ENCODE measurements at places on chromosomes 16 and 17.

- peak; percentile 91 for DNase-seq
Measured at GRCh38 chr17:45235416-45236281, 14.0 kb downstream of the FMNL1 start.

DNA sequence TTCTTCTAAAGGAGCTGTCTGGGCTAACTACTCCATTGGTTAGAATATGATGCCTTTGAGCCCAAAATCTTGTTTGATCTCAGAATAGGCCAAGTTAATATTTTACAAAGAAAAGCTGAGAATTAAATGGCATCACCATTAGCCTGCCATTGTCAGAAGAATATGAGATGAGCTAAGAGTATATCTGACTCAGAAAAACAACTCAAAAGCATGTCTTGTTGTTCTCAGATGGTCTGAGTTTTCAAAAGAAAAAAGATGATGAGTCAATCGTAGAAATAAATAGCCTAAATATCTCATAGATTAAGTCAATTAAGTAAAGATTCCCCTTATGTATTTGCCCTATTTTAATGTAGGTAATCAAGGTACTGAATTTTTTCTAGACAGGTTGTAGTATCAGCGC, 197.1 kb upstream of the TBX2 start:
- no peak for DNase-seq

GRCh38 chr17:9307313-9307998, 268.2 kb downstream of the STX8 start:
- no peak for DNase-seq

- DNase-seq: no peak
Measured at GRCh38 chr17:34135841-34136240, 119.2 kb upstream of the CCL2 start.

- DNase-seq: no peak
Measured at GRCh38 chr17:55903028-55903690, 152.3 kb downstream of the PCTP start.

GRCh38 chr16:68590201-68590994, 51.3 kb downstream of the ZFP90 start:
- DNase-seq: peak; percentile 11

DNA sequence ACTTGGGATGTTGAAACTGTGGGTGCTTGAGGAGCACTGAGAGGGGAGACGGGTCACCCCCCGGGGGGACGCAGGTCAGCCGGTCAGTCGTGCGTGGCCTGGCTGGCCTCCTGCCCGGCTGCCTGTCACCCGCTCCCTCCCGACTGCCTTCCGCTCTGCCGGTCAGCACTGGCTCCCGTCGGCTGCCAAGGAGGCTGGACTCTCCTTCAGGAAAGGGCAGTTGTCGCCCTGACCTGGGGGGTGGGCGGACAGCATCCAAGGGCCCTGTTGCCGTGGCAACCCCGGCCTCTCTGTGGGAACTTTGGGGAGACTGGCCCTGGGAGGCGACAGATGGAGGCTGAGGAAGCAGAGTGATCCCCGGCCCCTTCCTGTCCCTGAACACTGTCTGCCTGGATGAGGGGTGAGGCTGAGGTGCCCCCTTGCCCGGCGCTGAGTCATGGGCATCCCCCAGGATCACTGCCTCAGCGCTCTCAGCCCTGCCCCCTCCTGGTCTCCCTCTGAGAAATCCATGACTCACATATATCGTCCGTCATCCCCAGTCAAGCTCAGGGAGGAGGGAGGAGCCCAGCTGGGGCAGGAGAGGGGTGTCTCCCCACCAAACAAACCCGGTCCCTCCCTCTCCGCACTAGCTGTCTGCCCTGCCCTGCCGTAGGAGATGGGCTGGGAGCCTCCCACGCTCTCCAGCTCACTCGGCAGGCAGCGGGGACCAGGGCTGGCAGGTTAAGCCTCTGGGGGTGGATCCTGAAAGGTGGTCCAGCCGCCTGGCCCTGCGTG, at the start of gene ADGRG1:
ADGRG1 (plus strand) TSS at position 623 of the 774 bp plus-strand sequence. CDS start 21,658 bp downstream, outside the sequence.
- peak; percentile 62 for DNase-seq

DNA sequence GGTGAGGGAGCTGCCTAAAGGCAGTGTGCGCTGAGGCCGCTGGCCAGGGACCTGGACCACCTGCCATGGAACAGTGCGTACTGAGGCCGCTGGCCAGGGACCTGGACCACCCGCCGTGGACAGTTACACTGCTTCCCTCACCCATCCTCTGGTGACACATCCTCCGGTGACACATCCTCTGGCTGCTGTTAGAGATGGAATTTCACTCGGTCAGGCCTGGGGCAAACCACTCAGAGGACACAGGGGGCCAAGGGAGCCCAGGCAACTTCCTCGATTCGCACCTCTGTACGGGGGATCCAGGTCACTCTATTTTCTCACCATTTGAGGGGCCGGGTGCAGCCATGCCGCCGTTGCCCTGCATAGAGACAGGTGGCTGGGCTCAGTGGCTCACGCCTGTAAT, 32.4 kb upstream of the RPTOR start:
- DNase-seq: no peak

DNA sequence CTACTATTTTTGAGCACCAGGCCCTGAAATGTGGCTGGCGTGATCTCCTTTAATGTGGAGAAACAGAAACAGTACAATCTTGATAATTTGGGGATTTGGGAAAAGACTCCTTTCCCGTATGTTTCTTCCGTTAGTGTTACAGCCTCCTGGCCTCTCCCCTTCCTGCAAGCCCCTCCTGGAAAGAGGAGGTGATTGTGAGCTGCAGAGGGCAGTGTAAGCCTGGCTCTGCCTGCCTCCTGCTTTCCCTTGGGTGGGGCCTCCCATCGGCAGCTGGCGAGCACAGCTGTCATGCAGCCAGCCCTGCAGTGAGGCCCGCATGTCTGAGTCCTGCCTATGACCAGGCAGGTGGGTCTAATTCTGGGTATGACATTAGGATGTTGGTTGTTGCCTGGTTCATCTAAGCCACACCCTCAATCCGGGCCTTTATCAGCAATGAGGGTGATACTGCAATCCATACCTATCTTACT, 48.7 kb upstream of the WSB1 start:
- peak; percentile 74 for DNase-seq

- no peak for DNase-seq
Measured at GRCh38 chr17:78141437-78142118, 4.6 kb upstream of the C17orf99 start.

DNA sequence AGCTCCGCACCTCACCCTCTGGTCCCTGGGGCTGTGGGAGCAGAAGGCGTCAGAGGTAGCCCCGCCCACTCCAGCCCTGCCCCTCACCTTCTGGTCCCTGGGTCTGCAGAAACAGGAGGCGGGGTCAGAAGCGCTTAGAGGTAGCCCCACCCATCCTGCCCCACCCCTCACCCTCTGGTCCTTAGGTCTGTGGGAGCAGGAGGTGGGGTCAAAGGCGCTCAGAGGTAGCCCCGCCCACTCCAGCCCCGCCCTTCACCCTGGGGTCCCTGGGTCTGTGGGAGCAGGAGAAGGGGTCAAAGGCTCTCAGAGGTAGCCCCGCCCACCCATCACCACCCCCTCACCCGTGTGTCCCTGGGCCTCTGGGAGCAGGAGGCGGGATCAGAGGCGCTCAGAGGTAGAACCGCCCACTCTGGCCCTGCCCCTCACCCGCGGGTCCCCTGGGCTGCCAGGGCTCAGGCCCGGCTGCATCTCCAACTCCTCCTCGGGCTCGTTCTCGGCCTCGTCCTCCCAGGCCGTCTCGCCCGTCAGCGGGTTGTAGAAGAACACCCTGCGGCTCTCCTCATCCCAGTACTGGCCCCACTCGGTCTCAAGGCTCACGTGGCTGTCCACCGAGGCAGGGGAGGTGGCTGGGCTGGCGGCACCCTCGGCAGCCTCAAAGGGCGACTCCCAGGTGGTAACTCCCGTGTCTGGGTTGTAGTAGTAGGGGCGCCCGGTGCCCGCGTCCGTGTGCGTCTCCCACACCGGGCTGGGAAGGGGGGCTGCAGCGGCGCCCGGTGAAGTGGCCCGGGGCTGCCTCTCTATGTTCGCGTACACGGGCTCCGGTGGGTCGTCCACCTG, 27.2 kb downstream of the ARHGAP27 start:
- no peak for DNase-seq

- no peak for DNase-seq
Measured at GRCh38 chr16:27649021-27649420, 99.1 kb downstream of the KATNIP start.

GRCh38 chr17:76791053-76791980, 53.4 kb downstream of the MFSD11 start:
- DNase-seq: peak; percentile 17

GRCh38 chr16:79213214-79213613, 387.3 kb downstream of the MAF start:
- DNase-seq: peak; percentile 44

DNA sequence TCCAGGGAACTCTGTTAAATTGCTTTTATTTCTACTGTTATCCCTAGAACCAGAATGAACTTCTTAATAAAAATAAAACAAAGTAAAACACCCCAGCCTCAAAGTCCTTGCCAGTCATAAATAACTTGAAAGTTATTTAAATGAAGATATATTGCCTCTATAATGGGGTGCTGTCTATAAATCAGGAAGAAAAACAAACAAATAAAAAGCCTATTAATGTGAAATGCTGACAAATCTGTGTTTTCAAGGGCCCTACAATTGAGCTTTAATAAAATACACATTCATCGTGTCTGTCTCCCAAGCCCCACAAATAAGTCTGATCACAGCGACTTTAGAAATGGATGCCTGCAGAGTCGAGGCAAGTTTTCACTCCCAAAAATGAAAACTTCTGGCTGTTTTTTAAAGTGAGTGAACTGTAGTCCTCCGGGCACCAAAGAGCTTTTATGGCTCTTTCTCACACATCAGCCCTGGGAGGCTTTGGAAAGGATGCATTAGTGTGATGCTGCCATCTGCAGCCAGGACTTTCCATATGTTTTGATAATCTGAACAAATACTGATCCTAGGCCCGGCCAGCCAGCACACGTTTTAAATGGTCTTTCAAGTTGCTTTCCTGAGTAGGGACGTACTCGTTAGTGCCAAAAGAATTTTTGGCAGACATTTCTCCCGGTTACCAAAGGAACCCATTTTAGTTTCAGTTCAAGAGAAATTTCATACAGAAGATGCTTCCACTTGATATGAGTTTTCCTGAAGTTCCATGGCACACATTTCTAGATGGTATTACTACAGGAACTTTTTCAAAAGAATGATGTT, 16.3 kb downstream of the NACA2 start:
- no peak for DNase-seq
